Stimulated activated CD4-positive, alpha-beta T cell treated with anti-CD3 and anti-CD28 coated beads, Interleukin-15, amount 100 ng/mL, for 24 hours (primary cell): ENCODE measurements at places on chromosomes 16 and 17.

DNA sequence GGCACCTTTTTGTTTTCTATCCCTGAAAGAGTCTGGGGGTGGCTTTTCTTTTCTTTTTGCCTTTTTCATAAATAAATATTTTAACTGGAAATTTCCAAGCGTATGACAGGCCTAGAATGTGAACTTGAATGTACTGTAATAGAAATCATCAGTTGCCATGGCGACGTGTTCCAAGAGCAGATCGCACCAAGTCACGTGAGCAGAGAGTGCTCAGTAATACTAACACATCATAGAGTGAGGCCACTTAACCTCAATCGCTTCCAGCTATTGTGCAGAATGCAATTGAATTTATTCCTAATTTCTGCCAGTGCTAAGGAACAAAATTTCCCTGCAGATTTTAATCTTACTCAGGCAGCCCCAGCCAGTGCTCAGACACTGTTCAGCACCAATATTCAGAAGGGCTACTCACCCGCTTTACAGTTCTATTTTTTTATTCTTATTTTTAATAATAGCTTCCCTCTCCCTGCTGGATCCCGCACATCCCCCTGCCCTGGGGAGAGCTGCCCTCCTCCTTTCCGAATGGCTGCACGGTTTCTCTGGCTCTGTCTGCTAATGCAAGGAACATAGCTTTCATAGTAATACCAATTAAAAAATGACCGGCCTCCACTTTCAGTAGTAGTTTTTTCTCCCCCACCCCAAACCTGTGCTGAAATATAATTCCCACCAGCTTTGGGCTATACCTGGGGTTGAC, 26.2 kb upstream of the PMFBP1 start:
- DNase-seq: no peak

DNA sequence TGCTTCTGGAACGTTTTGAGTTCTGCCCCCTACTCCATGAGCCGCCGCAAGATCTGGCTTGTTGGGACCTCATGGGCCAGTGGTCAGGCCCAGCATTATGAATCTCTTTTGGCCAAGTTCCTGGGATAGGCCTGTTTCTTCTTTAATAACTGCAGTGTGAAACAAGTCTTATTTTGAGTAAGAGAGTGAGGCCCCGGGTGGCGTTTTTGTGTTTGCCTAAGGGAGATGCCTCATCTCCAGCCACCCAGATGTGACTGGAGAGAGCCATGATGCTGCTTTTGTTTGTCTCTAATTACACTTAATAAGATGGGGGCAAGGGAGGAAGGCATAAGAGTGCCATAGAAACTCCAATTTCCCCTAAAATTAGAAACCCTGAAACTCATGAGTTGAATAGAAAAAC, 39.8 kb downstream of the KSR1 start:
- DNase-seq: no peak

GRCh38 chr16:57382535-57383275, 10.4 kb downstream of the CX3CL1 start:
- DNase-seq: no peak

DNA sequence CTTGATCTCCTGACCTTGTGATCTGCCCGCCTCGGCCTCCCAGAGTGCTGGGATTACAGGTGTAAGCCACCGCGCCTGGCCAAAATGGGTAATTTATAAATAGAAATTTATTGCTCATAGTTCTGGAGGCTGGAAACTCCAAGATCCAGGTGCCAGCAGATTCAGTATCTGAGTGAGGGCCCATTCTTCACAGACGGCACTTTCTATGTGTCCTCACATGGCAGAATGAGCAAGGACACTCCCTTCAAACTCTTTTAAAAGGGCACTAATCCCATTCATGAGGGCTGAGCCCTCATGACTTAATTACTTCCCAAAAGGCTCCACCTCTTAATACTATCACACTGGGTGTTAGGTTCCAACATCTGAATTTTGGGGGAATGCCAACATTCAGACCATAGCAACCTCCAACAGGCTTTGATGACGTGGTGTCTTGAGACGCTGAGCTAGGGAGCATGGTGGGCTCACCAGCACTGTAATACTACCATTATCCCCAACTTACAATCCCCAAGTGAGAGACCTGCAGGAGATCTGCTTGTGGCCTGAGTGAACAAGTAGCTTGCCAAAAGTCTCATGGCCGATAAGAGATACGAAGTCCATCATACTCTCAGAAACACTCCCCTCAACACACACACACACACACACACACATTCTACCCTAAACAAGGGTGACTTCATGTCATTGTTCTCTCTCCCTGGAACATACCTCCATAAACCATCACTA, 8.5 kb downstream of the CMTM4 start:
- no peak for DNase-seq

DNA sequence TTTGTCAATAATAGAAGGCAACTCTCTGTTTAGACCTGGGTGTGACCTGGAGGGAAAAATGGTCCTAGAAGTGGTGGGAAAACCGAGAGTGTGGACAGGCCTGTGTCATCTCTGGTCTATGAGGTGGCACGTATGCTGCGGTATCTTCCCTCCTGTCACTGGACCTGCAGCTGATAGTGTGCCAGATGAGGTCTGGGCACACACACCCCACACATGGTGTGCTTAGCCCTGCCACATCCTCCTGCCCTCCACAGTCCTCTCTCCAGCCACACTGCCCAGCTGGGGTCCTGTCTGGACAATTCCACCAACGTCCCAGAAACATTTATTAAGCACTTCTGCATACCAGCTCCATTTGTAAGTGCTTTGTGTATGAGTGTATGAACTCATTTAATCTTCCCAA, 37.2 kb downstream of the GLP2R start:
- DNase-seq: no peak

DNA sequence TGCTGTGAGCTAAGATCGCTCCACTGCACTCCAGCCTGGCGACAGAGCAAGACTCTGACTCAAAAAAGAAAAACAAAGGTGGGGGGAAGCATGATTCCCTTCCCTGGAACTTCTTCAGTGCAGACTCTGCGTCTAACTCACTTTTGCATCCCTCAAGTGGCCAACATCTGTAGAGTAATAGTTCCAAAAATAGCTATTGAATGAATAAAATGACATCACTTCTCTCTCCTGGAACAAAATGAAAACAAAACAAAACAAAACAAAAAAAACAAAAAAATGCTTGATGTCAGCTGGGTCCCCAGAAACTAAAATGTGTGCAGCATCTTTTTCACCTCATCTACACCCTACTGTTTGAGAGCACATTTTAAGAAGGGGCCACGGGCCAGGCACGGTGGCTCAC, 197.7 kb upstream of the NOG start:
- DNase-seq: no peak

DNA sequence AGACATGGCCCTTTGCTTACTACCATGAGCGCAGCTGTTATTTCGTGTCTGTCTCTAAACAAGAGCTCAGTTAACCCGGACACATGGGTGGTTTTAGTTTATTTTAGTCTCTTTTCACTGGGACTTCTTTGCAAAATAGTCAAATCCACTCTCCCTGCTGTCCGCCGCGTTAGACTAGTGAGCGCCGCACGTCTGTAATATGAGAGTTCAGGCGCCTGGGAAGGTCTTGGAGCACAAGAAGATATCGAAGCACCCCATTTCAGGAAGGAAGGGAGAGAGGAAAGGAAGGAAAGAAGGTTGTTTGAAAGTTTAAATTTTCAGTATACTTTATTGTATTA, 111.0 kb upstream of the CHMP6 start:
- DNase-seq: no peak

- no peak for DNase-seq
Observed at GRCh38 chr16:53510704-53511070, 7.7 kb upstream of the AKTIP start.

- DNase-seq: no peak
Observed at GRCh38 chr17:29844339-29845048, 85.5 kb downstream of the SSH2 start.

DNA sequence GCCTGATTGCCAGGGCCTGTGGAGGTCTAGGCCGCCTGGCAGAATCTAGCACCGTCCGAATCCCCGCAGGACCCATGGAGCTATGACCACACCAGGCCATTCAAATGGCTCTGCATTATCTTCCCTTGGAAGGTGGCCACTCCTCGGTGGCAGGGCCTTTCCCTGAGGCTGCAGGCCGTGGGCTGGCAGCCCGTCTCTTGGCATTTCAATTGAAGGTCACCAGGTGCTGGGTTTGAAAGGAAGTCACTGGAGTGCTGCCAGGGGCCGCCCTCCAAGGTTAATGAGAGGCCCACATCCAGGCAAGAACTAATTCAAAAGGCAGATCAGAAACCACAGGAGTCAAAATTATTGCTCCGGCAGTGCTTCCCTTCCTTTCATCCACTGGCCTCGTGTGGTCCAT, 27.7 kb upstream of the CACNG5 start:
- no peak for DNase-seq

DNA sequence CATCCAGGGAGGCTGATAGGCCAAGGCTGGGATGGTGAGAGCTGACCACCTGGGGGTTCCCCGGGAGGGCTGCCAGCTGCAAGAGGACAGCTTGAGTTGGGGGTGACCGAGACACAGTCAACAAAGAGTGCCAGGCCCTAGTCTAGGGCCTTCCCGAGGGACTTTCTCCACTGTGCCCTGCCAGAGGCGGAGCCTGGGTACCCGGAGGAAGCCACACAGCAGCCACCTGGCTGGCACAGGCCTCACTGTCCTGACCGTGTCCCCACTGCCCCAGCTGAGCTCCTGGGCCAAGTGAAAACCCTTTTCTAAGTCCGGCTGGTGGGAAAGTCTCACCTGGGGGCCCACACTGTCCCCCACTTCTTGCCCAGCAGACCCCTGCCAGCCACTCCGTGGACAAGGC, 71.9 kb upstream of the GSE1 start:
- DNase-seq: no peak

GRCh38 chr16:84881702-84882521, 62.1 kb downstream of the CRISPLD2 start:
- DNase-seq: no peak

GRCh38 chr17:2980904-2981246, 82.5 kb downstream of the OR1D5 start:
- DNase-seq: no peak
